ENCODE measurements at places on chromosomes 4 and X.
A peak's percentile ranks its signal among the peaks of the same experiment; 100 is the strongest.

DNA sequence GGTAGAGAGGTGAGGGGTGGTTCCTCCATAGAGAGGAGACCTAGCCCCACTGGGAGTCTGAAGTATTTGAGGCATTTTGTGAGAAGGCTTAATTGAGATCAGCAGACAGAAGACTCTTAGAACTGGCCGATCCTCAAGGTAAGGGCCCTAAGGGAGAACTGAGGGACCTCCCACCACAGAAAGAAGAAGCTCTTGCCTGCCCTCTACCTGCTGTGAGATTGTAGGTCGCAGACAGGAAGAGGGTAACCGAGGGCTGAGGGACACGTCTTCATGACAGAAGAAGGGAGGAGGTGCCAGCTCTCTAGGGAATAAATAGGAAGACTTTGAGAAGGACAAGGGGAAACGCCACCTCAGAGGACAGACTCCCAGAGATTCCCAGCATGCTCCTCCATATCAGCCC, 24.1 kb upstream of the MAGEC1 start:
- peak; percentile 5 for DNase-seq

GRCh38 chr4:159105761-159106243, 2.9 kb downstream of the RAPGEF2 start:
- no peak for DNase-seq

GRCh38 chrX:119189595-119189994, 46.5 kb upstream of the PGRMC1 start:
- no peak for DNase-seq

- DNase-seq = no peak
Observed at GRCh38 chrX:155052738-155053498, 18.0 kb downstream of the CMC4 start.

- DNase-seq = no peak
Observed at GRCh38 chrX:19750783-19751467, 136.5 kb downstream of the SH3KBP1 start.

DNA sequence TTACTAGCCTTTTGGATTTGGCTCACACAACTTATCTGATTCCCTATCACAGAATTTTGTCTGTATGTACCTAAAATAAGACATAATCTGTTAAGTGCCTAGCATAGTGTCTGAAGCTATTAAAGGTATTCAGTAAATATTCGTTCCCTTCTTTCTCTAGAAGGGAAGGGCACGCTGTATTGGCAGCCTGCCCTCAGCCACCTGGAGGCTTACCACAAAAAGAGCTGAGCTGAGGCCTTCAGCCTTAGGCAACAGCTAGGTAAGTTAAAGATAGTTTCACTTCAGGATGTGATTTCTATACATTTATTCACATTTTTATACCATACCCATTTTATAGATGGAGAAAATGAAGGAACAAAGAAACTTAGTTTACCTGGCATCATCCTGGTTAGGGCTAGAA, 400.0 kb upstream of the LCORL start:
- no peak for DNase-seq

GRCh38 chrX:37854748-37855147, 7.4 kb upstream of the DYNLT3 start:
- DNase-seq = no peak

DNA sequence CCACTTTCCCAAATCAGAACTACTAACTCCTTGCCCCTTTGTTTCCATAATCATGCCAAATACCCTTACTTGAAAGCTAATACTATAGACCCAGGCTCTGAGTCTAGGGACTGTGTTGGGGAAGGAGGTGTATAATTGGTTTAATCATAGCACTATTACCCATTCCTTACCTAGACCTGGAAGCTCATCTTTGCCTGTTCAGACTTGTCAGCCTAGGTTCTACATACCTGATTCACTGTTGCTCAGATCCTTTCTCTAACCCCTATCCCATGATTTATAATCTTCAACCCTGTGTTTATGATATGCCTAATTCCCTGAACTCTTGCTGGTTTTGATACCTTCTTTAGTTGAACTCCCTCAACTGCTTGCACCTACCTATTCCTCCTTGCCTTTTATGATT, 123.1 kb upstream of the GRIA3 start:
- no peak for DNase-seq

- DNase-seq = no peak
Observed at GRCh38 chr4:844752-845232, 18.9 kb upstream of the CPLX1 start.

- no peak for DNase-seq
Observed at GRCh38 chr4:26462874-26463273, 27.4 kb downstream of the CCKAR start.

DNA sequence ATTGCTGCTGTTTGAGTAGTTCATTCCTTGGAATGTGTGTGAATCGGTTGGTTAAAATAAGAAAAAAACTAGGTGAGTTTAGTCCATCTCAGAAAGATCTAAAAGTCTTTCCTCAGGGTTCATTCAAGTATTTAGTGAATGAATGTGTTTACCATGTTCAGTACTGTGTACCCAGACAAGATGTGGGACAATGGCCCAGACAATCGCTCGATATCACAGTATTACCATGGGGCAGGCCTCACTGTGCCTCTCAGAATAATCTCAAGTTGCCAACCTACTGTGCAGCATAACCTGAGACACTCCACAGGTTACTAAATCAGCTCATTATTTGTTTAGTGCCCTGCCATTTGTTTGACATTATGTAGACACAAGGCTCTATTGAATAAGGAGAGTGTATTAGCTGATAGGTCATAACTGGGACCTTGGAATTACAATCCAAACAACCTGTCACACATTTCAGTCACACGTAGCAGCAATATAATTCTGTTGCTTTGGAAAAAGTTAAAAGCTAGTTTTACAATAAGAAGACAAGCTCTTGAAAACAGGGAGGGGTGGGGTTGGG, 24.9 kb upstream of the AMOT start:
- no peak for DNase-seq

GRCh38 chr4:159765382-159765781, 662.5 kb downstream of the RAPGEF2 start:
- DNase-seq = no peak

DNA sequence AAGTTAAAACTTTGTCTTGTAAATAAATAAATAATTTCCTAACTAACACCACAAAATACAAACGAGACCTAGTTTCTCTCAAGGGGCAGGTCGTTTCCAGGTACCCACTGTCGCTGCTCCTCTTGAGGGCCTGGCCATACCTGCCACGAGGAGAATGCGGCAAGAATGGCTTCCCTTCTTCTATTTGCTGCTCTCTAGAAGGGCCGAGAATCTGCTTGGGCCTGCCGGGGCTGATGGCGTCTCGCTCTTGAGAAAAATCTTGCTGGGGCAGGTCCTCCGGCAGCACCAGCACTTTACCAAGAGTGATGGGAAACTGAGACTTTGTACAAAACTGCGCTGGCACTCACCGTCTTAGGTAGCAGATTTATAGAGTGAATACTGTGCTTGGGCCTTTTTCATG, 31.5 kb downstream of the CYLC1 start:
- DNase-seq = no peak

DNA sequence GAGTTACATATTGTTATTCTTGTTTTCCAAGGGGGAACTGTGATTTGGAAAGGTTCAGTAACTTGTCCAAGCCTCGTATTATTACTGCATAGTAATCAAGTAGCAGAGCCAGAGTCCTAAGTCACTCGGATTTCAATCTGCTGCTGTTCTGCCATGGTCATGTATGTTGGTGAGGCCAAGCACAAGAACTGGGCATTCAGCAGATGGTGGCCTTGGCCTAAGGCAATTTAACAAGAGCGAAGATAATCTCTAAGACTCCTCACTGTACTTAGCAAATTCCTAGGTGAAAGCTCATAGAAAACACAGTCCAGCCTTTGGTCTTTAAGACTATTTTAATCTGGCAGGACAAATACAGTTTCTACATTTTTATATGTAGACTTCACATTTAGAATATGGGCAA, 64.8 kb downstream of the NDST3 start:
- no peak for DNase-seq

GRCh38 chr4:3668825-3669552, 97.2 kb upstream of the ADRA2C start:
- no peak for DNase-seq

DNA sequence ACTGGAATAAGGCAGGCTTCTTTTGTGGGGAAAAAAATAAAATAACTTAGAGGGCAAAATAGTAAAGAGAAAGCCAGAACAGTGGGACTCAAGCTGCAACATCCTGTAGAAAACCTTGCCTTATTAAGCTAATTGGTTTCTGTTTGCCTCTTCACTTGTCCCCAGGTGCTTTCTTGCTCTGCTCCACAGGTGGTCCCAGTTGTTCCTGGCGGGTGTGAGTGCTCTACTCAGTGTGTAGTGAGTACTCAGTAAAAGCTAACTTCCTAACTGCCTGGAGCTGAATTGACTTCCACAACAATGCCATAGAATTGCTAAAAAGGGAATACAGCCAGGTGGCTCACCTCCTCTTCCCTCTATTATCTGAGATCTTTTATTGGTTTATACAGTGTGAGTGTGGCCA, 930.2 kb downstream of the C4orf33 start:
- no peak for DNase-seq

DNA sequence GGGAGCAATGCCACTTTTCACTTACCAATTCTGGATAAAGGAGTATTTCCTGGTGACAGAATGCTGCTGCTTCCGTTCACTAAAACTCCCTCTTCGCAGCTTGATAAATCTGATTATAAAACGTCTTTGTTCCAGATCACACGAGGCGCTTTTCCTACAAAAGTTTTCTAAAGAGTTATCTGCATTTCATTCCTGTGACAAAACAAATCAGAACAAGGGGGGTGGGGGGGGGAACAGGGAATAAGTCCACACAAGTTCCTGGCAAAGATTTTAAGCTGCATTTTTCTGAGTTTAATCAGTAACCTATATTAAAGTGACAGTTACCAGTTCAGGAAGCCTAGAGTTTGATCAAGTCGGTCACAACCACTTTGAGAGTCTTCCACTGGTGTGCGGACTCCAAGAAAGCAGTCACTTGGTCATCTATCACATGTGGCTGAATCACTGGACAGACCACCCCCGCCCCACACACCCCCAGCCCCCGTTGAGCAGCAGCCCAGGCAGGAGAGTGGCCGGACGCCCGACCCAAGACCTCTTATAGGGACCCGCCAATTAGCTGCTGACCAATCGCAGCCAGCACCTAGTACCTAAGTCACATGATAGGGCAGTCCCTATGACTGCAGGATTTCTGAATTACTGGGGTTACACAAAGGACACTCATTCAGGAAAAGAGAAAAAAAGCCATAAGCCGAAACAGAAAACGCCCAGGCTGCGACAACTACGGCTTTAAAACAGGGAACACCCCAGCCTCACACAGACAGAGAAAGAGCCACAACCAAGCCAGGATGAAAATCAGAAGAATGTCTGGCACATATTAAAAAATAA, 569.3 kb upstream of the DIPK2B start:
- peak; percentile 85 for DNase-seq

DNA sequence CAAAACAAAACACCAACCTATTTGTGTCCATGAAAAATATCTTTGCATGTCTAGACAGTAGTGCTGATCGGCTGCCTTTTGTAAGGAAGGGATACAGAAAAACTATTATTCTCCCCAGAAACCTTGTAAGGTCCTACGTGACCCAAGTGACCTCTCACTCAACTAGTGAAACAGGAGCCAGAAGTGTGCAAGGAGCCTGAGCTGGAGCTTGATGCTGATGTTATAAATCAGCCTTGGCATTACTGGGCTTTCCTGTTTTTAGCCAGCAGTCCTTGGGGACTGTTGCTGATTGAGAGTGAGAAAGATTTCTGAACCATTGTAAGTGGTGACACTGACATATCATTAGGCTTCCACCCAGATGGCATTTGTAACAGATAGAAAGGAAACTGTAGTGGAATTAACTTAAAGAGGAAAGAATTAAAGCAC, 100.8 kb upstream of the LIMCH1 start:
- no peak for DNase-seq

DNA sequence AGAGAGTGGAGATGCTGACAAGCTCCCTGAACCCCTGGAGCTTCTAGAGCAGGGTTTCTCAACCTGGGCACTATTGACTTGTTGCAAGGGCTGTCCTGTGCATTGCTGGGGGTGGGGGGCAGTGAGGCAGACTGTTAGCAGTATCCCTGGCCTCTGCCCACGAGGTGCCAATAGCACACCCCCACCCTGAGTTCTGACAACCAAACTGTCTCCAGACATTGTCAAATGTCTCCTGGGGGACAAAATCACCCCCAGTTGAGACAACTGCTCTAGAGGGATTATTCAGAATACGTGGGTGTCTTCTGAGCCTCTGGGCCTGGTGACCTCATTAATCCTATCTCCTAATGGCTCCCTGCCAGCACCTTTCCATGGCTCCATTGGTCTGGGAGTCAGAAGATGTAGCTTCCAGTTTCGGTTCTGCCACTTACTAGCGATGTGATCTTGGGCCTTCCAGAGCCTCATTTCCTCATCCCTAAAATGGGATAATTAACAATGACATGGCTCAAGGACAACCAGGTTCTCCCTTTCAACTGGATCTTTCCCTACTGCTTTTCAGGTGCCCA, 17.6 kb upstream of the PJA1 start:
- DNase-seq = no peak

- DNase-seq = peak; percentile 86
Observed at GRCh38 chr4:73599182-73599581, 21.1 kb downstream of the RASSF6 start.

GRCh38 chr4:123980736-123981300, 584.2 kb downstream of the SPRY1 start:
- DNase-seq = no peak

DNA sequence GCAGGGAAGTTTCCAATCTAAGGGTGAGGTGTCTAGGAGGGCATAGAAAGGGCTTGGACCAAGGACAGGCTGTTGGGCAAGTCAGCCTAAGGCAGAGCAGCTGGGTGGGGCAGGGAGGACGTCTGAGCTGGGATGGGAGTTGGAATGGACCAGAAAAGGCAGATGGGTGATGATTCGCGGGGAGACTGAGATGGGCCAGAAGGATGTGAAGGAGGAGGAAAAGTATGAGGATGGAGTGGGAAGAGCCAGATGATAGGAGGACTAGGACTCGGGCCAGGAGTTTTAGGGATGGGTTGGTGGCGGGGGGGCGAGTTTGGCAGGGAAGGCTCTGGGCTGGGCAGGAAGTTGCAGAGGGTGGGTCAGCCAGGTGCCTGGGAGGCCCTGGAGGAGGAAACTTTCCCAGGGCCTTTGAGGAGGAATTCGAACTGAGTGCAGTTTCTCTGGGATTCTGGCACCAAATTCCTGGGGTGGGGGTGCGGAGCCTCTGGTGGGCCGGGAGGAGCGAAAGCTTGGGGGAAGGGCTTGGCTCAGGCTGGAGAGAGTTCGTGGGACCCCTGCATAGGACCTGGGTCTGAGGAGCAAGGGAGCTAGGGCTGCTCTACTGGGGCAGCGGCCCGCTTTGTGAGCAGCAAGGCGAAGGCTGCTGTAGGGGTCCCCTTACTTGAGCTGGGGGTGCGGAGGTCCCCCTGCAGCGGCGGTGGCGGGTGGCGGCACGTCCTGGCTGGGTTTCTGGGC, 8.7 kb upstream of the TIMP1 start:
- DNase-seq = no peak

GRCh38 chr4:73012673-73013072, 56.8 kb downstream of the COX18 start:
- no peak for DNase-seq
